ENCODE measurements at places on chromosomes 12 and 14. TPM values are rescaled to one million over a fixed set of nuclear protein-coding genes. Genes with fewer than 3 reads are reported as not detected.

MGAT4C gene
- 2.1 TPM for polyA plus RNA-seq

SLC16A7 gene
- 3.6 TPM for polyA plus RNA-seq

SERPINA5 gene
- polyA plus RNA-seq = 13.4 TPM

KCNH3 gene
- 6.9 TPM for polyA plus RNA-seq

SVOP gene
- 0.18 TPM for polyA plus RNA-seq

CDH24 gene
- 20.4 TPM for polyA plus RNA-seq

Measured in right renal pelvis (tissue), 4 donors.